Activated CD4-positive, alpha-beta T cell treated with anti-CD3 and anti-CD28 coated beads for 1 hour (primary cell): ENCODE measurements at places on chromosomes 7 and 10.

DNA sequence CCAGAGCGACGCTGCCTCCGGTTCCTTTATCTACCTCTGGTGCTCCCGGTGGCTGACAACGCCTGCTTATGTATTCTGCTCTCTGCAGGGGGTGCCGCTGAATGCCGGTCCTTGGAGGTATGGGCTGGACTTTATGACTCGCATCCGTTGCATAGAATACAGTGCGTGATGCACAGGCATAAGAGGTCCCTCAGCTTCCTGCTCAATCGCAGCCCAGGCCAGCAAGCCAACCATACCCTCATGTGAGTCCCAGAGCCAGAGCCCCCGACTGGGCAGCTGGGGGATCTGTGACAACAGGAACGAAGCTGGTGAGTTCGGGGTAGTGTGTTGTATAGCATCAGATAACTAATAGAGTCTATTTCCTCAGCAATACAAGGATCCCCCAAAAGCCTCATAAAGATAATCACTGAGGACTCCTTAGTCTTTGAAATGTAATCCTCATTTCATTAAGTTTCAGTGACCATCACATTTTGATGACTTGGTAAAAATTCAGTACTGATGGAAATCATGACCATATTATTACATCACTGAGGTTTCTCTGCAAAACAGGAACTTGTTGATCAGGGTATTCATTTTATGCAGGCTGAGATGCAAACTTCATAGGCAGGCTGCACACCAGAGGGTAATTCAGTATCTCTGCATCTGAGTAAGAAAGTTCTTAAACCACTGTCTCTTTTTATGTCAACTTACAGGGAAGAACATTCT, 607.8 kb downstream of the PTPRN2 start:
- DNase-seq, result no peak

- DNase-seq, result no peak
Observed at GRCh38 chr10:122293156-122293960, 22.3 kb downstream of the BTBD16 start.

GRCh38 chr10:76311752-76312636, 880.6 kb downstream of the LRMDA start:
- no peak for DNase-seq

DNA sequence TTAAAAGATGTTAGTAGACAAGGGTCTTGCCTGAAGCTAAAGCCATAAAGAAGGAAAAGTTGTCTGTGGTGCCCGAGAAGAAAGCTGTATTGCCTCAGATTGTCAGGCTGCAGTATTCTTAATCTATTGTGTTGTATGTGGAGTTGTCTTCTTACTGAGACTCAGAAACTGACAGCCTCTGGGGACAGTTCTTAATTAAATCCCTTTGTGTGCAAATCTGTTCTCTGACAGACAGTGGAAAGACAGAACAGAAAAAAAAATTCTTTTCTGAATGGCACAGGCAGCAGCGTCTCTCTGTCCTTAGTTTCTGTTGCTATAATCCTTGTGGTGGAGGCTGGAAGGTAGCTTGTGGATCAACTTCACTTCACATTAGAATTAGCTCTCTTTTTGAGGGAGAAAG, 16.8 kb downstream of the VWC2 start:
- DNase-seq, result no peak

- no peak for DNase-seq
Observed at GRCh38 chr10:48533540-48533939, 71.3 kb downstream of the ARHGAP22 start.

GRCh38 chr10:49594594-49594993, 15.5 kb upstream of the SLC18A3 start:
- DNase-seq, result no peak

GRCh38 chr10:17005621-17006566, 123.7 kb downstream of the CUBN start:
- DNase-seq, result no peak

DNA sequence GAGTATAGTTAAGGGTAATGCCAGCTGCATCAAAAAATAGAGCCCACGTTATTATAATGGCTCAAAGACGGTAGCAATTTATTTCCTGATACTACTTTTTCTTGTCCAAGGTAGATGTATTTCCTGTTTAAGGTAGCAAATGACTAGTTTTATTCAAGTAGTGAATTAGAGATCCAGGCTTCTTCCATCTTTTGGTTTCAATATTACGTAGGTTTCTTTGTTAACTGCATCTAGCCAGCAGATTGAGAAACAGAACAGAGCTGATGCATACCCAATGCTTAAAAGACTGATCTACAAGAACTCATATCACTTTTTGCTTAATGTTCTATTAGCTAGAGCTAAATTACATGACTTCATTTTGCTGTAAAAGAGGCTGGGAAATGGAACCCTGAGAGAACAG, 992.1 kb downstream of the NRG3 start:
- DNase-seq, result no peak

DNA sequence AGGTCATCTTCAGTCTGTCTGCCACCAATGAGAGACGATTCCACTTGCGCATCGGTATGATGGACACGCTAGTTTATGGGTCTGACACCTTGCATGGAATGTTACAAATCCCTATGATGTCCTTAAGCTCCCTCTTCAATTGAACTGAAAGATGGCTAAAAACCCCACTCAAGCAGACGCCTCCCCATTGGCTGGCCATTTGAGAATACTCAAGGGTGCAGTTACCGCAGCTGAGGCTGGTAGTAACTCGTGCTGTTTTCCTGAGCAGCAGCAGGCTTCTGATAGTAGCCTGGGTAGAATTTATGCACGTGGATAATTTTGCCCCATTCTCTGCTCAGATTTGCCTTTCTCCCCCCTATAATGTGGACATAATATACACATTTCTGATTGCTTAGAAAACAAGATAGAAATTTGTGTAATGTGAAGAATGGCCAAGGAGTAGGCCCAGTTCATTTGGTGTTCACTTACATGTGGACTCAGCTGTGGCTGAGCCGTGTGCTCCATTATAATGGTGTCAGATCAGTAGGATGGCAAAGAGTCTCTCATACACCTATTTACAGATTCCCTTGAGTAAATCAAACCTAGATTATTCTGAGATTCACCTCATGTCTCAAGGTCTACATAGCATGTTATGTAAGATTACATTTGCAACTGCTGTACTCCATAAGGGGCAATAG, 142.8 kb downstream of the HIBADH start:
- no peak for DNase-seq

GRCh38 chr7:106283831-106284713, 711 bp downstream of the NAMPT start:
- peak; percentile 30 for DNase-seq

DNA sequence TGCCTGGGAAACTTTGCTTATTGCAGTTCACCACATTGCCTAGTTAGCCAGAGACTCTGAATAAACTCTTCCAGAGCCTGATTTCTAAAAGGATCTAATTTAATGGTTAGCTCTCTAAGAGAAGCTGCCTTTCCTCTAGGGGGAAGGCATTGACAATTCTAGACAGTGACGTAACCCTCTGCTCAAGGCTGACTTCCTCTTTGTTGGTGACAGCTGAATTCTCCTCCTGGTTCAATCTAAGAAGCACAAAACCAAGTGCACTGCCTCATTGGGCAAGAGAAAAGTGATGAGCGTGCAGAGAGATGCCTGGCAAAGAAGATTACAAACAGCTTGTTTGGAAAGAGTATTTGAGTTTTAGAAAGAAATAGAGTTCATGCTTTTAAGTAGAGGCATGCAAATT, 102.7 kb downstream of the MACC1 start:
- no peak for DNase-seq

DNA sequence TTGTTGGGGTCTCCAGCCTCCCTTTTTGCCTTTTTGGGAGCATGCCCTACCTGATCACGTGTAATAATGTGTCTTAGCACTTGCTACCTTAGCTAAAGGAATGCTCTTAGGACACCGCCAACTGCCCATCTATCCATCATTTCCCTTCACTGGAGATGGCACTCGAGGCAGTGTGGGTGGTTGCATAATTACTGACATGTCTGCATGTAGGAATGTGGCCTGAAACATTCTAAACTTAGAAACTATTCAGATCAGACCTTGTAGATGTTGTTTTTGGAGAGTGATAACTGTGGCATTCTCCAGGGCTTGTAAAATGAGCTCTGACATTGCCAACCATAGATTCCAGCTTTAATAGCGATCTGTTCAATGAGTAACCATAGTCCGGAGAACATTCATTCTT, 365.8 kb downstream of the BBS9 start:
- DNase-seq, result no peak

DNA sequence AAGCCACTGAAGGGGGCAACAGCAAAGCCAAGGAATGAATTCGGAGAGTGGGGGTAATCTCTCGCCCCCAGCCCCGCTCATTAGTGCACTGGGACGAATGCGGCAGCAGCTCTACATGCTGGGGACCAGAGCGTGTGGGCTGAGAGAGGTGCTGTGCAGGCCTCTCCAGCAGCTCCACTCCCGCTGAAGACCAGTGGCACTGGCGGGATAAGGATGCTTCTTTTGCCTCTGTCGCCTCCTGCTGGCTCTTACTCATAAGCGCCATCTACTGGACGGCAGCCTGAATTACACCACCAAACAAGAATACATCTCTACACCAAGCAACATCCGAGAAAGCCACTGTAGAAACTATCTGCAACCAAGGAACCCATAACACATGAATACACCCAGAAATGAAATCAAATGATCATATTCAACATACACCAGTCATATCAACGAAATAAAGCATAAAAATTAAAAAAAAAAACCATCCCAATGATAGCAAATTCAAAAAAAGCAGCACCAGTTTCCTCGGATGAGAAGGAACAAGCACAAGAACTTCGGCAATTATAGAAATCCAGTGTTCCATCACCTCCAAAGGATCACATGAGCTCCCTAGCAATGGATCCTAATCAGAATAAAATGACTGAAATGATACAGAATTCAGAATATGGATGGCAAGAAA, 79.0 kb upstream of the TMEM168 start:
- peak; percentile 22 for DNase-seq

DNA sequence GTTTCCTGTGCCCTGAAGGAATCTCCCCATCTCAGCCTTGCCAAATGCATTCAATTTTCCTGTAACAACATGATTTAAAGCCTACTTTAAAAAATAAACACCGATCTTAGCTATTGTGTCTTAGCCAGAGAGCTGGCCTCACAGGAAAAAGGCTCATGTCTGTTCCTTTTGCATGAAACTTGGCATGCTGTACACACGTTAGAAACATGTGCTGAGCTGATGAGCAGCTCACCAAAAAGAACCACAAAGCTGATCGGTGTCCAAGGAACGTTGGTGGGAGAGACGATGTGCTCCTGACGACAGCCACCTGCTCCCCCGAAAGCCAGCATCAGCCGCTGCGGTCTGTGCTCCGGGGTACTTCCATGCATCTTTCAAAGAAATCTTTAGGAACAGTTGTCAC, 135.9 kb downstream of the ADARB2 start:
- no peak for DNase-seq

DNA sequence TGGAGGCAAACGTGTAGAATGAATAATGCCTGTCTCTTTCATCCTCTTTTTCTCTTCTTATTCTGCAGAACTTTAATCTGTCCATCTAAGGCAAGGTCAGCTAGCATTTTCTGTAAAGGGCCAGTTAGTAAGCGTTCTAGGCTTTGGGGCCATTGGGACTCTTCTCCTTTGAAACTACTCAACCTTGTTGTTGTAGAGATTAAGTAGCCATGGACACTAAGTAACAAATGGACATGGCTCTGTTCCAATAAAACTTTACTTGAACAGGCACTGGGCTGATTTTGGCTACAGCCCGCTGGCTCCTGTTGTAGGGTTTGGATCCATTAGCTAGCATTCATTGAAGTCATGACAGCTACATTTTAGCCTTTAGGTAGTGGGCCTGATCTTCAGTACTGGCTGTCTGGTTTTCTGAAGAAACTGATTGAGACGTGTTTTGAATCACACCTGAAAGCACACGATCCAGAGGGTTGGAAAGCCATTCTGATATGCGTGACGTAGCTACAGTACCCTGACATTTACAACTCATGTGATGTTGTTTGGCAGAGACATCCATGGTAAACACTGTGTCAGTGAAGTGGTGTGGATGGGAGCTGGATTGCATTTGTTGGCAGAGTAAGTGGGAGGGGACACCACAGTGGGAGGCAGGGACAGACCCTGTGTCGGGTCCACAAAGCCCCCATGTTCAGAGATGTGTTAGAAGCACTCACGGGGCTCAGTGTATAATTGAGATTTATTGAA, 92.5 kb downstream of the MTPN start:
- DNase-seq, result no peak

GRCh38 chr10:98957801-98958200, 277.9 kb downstream of the HPSE2 start:
- no peak for DNase-seq

- no peak for DNase-seq
Observed at GRCh38 chr7:135792363-135792668, 43.7 kb upstream of the FAM180A start.

GRCh38 chr10:59577984-59578383, 131.7 kb downstream of the SLC16A9 start:
- DNase-seq, result no peak

GRCh38 chr7:71301167-71301566, 169.2 kb downstream of the GALNT17 start:
- no peak for DNase-seq

DNA sequence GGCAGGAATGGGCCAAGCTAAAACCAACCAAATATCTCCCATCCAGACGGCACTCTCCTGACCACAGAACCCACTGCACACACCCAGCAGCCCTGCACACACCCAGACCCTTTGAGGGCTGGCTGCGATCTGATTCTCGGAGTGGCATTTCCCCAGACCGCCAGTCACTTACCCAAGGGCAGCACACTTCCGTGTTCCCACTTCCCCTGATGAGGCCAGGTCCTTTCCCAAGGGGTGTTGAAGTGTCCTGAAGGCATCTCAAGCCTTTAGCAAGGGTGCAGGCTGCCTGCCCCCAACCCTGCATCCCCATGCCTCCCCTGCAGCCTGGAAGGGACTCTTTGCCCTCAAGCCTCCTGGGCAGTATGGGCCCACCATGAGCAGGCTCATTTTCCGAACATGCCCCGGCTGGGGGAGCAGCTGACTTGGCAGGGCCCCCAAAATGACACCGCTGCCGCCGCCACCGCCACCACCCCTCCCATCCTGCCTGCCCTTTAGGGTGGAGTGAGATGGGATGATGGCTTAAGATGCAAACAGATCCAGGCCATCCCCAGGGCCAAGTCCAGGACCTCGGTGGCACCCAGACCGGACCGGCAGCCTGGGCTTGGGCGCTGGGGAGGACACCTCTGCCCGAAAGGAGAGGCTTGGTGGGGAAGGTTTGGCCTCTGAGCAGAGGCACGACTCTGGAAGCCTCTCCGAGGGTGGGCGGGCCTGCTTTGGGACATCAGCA, 159.8 kb downstream of the NRF1 start:
- no peak for DNase-seq

DNA sequence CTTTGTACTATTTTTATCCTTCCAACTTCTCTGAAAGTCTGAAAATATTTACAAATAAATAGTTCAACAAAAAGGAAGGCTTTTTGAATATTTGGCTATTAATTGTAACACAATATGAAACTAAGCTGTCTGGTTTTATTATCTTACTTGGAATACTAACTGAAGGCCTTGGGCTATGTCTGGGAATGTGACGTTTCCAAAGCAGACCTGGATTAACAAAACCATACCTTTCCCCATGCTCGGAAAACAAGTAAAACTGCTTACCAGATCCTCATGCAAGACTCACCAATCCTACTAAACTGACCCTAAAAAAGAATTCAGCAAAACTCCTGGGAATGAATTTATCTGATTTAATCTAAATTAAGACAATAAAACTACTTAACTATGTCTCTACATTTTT, 116.4 kb downstream of the ATE1 start:
- no peak for DNase-seq
